ENCODE measurements at places on chromosomes 11 and 22. TPM values are rescaled to one million over a fixed set of nuclear protein-coding genes. Genes with fewer than 3 reads are reported as not detected.

The CDCA5 gene
- 74.6 TPM for total RNA-seq

The KRTAP5-11 gene
- total RNA-seq = not detected

The PATE2 gene
- total RNA-seq = not detected

The KCNJ11 gene
- total RNA-seq = 0.16 TPM

The FOLR2 gene
- total RNA-seq = not detected

The FAM83F gene
- total RNA-seq = not detected

The MPZL3 gene
- 0.38 TPM for total RNA-seq

The OR51B2 gene
- not detected for total RNA-seq

The CCS gene
- 30.2 TPM for total RNA-seq

The ISX gene
- total RNA-seq = not detected

The GPR83 gene
- 0.06 TPM for total RNA-seq

The ALG8 gene
- 52.6 TPM for total RNA-seq

The IL17REL gene
- not detected for total RNA-seq

The GGTLC3 gene
- not detected for total RNA-seq

The ZP1 gene
- 0.11 TPM for total RNA-seq

The INSC gene
- total RNA-seq = not detected

The DEFB131B gene
- not detected for total RNA-seq

Measured in A549 treated with CpdA at 1 μM for 4 hours (cell line).